ENCODE measurements at places on chromosomes 3 and 15.

GRCh38 chr15:39645138-39645975 lies 64.5 kb downstream of the THBS1 start:
- DNase-seq: no peak

DNA sequence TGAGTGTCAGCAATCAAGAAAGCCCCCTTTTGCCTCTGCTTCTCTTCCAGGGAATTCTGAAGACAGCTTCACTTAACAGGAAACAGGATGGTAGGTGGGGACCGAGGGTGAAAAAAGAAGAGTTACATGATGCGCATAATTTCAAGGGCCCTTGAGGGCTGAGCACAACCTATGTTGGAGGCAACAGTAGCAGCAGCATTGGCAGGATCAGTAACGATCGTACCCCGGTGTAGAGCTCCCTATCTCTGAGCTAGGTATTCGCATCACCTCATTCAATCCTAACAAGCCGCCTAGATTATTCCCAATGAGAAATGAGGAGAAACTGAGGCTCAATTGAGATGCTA lies 432 bp upstream of the RAD54L2 start:
- peak; percentile 38 for DNase-seq

DNA sequence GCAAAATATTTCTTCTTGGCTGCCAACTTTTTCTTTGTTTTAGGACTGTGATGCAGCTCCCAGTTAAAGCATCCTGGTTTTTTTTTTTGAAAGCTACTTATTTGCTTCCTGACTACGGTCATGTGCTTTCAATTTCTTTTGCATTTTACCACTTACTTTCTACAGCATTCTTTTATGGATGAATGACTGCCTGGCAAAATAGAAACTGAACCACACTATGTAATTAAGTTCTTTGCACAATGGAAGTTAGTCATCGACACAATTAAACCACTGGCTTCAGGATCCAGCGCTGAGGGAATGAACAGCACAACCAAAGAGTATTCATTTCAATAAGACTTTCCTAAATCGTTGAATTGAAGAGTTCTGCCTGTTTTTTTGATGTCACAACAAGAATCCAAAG lies 82.2 kb upstream of the EPHA3 start:
- DNase-seq: peak; percentile 72

DNA sequence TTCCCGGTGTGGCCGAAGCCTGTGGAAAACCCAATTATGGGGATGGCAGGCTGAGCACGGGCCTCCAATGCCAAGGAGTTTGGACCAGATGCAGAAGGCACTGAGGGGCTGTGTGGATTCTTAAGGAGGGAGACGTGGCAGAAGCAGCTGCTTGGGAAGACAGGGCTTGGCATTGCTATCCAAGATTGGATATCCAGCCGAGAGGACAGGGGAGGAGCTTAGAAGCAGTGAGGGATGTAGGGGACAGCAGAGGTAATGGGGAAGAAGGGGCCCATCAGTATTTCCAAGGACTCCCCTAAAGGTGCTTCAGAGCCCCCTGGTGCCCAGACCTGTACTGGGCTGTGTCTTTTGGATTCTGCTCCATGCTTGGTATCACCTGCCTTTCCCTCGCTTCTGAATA lies 112.8 kb upstream of the TLE3 start:
- no peak for DNase-seq

- no peak for DNase-seq
These were observed 106.2 kb downstream of the DGKG start for GRCh38 chr3:186255703-186256331.

GRCh38 chr3:159451067-159451466 lies 537.6 kb upstream of the IL12A start:
- DNase-seq: peak; percentile 10

- peak; percentile 57 for DNase-seq
These were observed 184.0 kb downstream of the MAGI1 start for GRCh38 chr3:65854606-65855304.

GRCh38 chr15:58999694-59000093 lies 12.2 kb downstream of the RNF111 start:
- no peak for DNase-seq

GRCh38 chr3:66472313-66473134 lies 28.3 kb downstream of the LRIG1 start:
- peak; percentile 90 for DNase-seq

- DNase-seq: no peak
These were observed 62.9 kb downstream of the STAC start for GRCh38 chr3:36443028-36443686.

GRCh38 chr3:8990266-8991215 lies 27.3 kb upstream of the RAD18 start:
- DNase-seq: no peak

GRCh38 chr3:23830869-23831484 lies 25.2 kb downstream of the UBE2E1 start:
- no peak for DNase-seq

GRCh38 chr15:31390029-31390428 lies 63.4 kb downstream of the KLF13 start:
- DNase-seq: no peak

DNA sequence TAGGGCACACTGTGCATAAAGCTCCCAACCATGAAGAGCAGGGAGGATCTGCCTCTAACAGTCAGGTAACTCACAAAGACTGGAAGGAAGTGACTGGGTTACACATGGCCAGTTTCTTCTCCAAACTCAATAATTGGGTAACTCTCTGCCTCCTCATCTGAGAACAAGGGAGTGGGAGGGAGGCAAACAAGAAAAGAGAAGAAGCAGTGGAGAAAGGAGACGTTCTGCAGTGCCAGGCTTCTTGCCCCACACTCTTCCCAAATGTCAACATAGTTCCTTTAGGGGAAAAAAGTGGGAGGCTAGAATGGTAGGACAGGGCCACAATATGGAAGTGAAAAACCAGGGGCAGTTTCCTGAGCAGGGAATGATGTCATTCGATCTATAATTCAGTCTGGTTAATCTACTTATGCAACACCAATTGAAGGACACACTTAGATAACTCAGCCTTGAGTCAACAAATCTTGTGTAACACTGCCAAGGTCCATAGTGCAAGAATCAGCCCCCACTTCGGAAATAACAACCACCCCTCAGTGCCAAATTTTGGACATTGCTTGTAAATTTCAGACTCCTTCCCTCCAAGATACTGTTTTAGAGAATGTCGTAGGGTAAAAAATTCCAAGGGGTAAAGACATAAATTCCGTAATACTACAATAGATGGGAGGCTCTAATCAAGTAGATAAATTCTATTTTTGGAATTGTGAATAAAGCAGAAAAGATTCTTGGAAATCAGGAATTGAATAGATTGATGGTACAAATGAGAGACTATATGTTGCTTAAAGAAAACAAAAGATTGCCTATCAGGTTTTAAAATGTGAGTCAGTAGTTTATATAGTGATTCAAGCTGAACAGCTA lies 143.0 kb downstream of the LPP start:
- peak; percentile 90 for DNase-seq

GRCh38 chr15:93359425-93360131 lies 270.6 kb upstream of the RGMA start:
- no peak for DNase-seq

- DNase-seq: peak; percentile 81
These were observed 718 bp downstream of the SPG11 start for GRCh38 chr15:44662478-44663409.

- peak; percentile 16 for DNase-seq
These were observed 17.4 kb upstream of the KCNMB2 start for GRCh38 chr3:178518660-178519396.

- DNase-seq: peak; percentile 21
These were observed 630 bp upstream of the EFCAB12 start for GRCh38 chr3:129429080-129429451.

DNA sequence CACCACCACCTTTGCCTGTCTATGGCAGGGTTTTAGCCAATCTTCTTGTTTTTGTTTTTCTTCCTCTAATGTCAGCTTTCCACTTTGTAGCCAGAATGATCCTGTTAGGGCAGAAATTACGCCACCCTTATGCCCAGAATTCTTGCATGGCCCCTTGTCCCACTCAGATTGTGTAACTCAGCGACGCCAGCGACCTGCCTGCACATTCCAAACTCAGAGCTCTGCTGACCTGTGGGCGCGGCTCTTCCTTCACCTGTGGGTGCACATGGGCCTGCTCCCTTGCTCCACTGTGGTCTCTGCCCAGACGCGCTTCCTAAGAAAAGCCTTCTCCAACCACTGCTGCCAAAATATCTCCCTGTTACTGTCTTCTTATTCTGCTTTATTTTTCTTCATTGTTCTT lies 45.0 kb downstream of the MED12L start:
- DNase-seq: no peak

DNA sequence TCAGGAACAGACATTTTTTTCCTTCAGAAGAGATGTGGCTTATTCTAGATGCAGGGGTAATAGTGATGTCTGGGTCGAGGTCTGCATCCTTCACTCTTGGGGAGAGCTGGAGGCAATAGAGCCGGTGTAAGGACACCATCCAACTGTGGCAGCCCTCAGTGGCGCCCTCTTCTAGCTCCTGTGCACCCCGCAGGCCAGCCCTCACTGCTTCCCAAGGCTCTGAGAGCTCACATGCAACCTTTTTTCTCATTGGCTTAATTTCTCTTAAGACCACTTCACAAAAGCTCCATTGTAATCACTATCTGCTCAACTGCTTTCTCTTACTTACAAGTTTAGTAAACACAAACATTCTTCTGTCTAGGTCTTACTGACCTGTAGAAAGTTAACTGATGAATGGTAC lies 3.9 kb upstream of the VPS8 start:
- DNase-seq: no peak

DNA sequence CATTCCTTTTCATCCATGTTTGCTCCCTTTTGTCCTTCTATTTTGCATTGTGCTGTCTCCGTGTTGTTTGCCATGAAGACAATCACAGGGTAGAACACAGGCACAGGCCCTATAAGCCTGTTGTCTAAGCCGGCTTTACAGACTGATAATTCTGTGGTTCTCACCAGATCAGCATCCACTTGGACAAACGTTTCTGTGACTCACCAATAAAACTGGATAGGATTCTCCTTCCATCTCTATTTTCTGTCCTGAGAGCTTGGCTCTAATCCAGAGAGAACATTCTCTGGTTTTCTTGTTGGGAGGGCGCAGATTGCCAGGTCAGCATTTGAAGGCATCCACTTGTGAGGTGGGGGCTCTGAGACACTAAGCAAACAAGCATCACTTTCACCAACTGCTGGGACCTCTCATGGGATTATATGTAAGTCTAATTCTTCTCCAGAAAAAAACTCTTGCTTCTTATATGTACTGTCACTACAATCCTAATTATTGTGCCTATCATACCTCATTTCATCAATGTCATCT lies 101.6 kb downstream of the ERC2 start:
- no peak for DNase-seq

- peak; percentile 15 for DNase-seq
These were observed 687 bp downstream of the ALDH1A3 start for GRCh38 chr15:100880139-100880896.

- peak; percentile 36 for DNase-seq
These were observed 381.9 kb downstream of the ERC2 start for GRCh38 chr3:56086355-56086754.

- no peak for DNase-seq
These were observed 546 bp downstream of the CISH start for GRCh38 chr3:50610992-50611463.

GRCh38 chr3:166110102-166110501 lies 272.9 kb upstream of the BCHE start:
- no peak for DNase-seq

GRCh38 chr15:33581032-33581431 lies 270.3 kb downstream of the RYR3 start:
- DNase-seq: peak; percentile 73

DNA sequence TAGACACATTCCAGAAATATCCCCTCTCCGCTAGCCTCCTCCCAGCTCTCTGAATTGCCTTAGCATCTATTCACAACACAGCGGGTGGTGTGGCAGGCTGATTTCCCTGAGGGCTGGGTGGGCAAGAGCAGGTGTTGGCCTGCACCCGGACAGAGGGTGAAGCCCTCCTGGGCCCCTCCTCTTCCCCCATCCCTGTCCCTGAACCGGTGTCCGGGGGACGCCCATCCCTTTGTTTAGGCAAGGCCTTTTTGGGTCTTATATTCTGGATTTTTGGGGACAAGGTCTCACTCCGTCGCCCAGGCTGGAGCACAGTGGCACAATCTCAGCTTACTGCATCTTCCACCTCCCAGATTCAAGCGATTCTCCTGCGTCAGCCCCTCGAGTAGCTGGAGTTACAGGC lies 55.2 kb upstream of the KLHL25 start:
- no peak for DNase-seq

- no peak for DNase-seq
These were observed 34.1 kb upstream of the HES1 start for GRCh38 chr3:194101592-194102432.

DNA sequence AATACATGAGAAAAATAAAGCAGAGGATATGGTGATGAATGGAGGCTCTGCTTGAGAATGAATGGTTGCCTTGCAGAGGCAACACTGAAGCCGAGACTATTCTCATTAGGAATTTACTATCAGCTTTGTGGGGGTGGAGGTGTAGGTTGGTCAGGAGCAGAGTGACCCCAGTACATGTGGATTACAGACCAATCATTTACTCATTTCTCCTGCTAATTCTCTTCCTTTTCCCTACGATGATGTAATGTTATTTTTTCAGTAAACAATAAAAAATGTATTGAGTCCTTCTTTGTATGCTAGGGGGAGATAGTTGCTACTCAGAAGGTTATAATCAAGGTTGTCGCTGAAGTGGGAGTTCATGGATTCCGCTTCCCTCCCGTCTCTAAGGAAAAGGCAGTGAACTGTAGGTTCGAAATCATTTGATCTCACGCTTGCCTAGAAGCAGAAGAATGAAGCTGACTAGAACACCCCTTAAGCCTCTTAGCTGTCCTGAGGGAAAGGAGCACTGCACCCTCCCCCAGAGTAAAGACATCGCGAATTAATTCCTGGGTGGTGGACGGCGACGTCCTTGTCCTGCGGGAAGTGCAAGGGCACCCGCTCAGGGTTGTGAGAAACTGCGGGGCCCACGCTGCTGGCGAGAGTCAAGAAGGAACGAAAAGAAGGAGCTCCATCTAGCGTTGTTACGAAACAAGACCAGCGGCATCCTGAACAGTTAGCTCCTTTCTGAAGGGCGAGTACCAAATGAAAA lies 213.2 kb upstream of the PFN2 start:
- DNase-seq: peak; percentile 92

- no peak for DNase-seq
These were observed 99.0 kb downstream of the MAP2K5 start for GRCh38 chr15:67641453-67641852.

GRCh38 chr15:39125226-39125625 lies 455.7 kb upstream of the THBS1 start:
- DNase-seq: peak; percentile 61

GRCh38 chr3:187252311-187252710 lies 39.2 kb downstream of the MASP1 start:
- no peak for DNase-seq

GRCh38 chr15:44719293-44719999 lies 8.1 kb downstream of the B2M start:
- DNase-seq: no peak

All from GM23248 (cell line).